ENCODE measurements at places on chromosomes 2 and 18.

DNA sequence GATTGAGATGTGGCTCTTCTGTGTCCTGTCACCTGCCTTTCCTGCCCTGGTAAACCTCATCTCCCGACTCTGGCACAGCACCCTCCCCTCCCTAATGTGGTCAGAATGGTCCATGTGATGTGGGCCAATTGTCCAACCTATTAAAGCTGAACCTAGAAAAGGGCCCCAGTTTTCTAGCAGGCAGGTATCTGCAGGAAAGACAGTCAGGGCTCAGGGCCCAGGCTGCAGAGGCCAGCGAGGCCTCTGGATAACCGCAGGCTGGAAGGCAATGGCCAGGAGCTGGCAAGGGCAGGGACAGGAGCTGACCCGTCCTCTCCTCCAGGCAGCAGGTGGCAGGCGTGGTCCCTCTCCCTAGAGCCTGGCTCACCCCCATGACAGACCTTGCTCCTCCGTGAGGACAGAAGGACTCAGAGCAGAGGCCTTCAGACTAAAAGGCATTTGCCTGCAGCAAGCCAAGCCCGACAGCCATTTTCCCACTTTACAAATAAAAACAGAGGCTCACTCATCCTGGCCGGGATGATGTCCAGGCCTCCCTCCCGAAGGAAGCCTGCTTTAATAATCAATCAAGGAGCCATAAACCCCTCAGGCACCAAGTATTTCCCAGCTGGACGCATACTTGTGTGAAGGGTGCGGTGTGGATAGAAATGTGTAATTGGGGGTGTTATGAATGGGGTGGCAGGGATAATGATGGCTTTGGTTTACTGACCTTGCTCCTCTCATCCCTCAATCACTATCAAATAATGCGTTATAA lies 107.1 kb downstream of the TWIST2 start:
- DNase-seq = no peak

- DNase-seq = no peak
Observed at GRCh38 chr2:101464841-101465240, 10.1 kb downstream of the RFX8 start.

GRCh38 chr2:189393440-189394111 lies 47.7 kb upstream of the WDR75 start:
- DNase-seq = no peak

DNA sequence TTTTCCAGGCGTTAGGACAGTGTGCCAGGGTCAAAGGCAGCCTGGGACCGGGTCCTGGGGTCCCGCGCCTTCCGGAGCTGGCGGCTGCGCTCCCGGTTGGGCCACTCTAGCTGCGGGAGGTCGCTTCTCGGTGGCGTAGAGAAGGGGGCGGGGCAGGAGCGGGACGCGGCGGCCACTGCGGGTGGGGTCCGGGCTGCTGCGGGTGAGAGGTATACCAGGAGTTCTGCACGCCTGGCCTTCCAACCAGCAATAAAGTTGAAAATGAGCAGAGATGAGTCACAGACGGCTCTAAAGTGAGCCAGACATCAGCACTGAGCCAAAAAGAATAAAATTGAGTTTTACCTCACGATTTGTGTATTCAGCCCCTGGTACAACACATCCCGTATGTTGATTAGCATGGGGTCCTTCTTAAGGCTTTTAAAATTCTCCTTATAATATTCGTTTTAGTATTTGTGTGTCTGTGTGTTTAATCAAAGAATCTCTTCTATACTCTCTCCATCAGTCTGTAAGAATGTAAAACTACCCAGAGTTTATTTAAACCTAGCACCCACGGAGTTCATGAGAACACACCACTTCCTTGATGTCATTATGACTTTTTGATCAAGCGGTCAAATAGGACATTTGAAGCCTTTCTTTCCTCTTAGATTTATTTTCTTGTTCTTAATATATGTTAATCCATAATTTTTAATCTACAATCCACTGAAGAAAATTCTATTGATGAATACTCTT lies at the start of gene C1GALT1C1L:
TSS of gene C1GALT1C1L (minus strand) at position 108 of the 729 bp plus-strand sequence. CDS start at position 1, 107 bp downstream.
- no peak for DNase-seq

DNA sequence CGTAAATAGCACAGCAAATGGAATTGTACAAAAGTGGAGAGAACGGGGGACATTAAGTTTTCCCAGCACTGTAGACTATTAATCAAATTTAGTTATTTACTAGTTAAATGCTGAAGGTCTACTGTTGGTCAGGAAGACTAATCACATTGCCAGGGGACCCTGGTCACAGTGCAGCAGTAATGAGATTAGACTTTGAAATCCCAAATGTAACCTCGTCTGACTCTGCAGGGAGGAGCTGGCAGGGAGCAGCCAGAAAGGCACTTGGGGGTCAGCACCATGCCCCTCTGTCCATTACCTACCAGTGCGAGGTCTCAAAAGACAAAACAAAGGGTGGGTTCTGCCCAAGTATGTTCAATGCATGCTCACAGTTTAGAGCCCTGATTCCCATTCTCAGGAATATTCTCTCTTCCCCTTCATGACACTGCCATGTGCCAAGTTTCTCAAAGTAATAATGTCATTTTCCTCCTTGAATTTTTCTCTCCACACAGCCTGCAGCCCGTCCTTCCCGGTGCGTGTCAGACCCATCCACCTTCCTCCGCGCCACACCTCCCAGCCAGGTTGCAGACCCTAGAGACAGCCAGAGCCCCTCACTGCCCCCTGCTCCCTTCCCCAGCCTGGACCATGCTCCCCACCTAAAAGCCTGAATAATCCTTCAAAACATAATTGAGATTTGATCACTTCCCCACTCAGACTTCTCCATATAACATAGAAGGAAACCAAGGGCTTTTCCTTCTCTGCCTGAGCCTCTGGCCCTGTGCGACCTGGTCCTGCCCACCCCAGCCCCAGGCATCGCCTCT lies 52.5 kb downstream of the TMEM18 start:
- DNase-seq = no peak

DNA sequence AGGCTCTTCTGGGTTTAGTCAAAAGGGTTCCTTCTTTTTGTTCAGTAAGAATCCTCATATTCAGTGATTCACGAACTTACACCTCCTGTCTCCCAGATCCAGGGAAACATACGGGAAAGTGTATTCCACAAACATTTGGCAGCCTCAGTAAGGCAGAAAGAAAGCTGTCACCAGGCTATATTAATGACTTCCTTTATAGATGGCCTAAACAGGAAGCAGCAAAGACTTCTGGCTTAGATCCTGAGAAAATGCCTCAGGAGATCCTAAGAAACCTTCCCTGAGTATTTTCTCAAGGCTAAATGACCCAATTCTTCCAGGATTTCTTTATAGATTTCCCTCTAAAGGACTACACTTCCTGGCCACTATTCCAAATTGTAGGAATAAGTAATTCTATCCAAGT lies 1995.5 kb upstream of the CELF4 start:
- DNase-seq = no peak

- DNase-seq = no peak
Observed at GRCh38 chr2:85933753-85934594, 45.2 kb upstream of the ST3GAL5 start.

DNA sequence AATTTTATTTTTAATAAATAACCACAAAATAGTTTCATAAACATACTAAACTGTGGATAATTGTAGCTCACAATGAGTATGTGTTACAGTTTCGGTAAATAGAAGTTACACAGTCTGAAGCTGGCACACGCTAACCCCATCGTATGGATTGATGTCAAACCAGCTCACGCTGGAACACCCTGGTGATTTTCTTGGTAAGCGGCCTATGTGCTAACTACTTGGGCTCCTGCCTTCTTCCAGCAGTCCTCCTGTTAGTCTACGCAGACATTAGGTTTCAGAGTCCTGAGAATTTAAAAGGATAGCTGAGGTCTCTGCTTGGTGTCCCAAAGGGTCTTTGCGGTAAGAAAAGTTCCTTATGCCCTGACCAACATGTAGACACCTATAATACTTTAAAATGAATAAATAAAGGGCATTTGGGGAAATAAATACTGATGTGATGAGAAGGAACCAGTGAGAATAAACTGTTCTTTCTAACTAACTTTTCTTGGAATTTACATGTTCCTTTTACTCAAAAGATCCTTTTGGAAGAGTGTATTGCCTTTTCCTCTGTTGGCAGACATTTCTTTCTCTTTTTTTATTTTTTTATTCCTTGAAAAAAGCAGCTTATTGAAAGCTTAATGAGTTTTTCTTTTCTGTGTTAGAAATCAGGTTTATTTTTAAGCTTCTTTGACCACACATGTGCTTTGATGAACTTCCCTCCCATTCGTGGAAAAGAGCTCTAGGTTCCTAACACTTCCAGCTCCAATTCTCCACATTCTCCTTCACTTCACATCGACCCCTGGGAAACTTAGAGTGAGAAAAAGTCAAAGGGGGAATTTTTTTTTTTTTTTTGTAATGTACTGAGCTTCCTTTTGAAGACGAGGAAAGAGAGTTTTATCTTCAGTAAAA lies 322.2 kb downstream of the IRS1 start:
- no peak for DNase-seq

DNA sequence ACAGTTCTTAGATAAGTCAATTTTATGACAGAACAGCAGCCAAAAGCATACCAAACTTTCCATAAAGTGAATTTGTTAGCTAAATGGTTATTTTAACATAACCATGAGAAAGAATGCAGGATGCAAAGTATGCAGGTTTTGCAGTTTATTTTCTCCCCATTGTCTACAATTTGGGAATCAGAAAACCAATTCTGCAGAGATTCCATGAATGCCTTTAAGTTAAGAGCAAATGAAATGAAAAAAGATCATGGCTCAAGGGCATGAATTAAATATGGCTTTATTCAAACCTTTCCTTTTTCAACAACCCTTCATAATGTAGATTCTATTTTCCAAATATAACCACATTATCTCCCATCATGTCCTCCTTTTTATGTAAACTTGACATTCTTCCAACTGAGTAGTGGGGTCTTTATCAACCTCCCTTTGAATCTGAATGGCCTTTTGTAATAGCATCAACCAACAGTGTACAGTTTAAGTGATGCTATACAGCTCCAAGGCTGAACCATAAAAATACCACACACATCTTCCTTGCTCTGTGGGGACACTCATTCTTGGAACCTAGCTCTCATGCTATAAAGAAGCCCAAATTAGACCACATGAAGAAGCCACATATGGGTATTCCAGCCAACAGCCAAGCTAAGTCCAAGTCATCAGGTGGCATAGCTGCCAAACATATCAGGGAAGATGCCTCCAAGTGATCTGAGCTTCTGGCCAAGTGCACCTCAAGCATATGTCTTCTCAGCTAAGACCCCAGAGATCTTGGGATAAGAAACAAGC lies 49.8 kb downstream of the PIAS2 start:
- no peak for DNase-seq

GRCh38 chr2:11102466-11102865 lies 52.8 kb upstream of the SLC66A3 start:
- no peak for DNase-seq

- DNase-seq = no peak
Observed at GRCh38 chr2:215435280-215435869, 493 bp downstream of the FN1 start.

- no peak for DNase-seq
Observed at GRCh38 chr2:233656443-233656842, 15.3 kb upstream of the UGT1A9 start.

DNA sequence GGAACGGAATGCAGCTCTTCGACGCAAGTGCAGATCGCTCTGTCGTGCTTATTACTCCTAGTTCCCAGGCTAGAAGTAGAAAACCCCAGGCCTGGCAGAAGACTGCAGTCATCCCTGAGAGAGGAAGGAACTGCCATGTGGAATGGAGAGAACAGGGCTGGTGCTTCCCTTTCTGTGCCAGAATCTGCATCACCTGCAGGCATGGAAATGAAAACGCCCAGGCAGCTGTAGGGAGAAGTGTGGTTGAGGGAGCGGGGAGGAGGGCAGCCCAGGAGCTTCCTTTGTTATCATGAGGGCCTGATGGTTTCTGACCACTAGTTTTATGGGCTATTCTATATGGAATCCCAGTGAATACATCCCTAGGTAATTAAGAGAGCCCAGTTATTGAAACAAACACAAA lies 79.4 kb upstream of the SMIM21 start:
- DNase-seq = no peak

- no peak for DNase-seq
Observed at GRCh38 chr2:215503381-215503780, 67.5 kb upstream of the FN1 start.

- DNase-seq = no peak
Observed at GRCh38 chr2:157067562-157067961, 189.9 kb upstream of the GALNT5 start.

GRCh38 chr2:173150963-173151362 lies 75.3 kb downstream of the MAP3K20 start:
- DNase-seq = no peak

DNA sequence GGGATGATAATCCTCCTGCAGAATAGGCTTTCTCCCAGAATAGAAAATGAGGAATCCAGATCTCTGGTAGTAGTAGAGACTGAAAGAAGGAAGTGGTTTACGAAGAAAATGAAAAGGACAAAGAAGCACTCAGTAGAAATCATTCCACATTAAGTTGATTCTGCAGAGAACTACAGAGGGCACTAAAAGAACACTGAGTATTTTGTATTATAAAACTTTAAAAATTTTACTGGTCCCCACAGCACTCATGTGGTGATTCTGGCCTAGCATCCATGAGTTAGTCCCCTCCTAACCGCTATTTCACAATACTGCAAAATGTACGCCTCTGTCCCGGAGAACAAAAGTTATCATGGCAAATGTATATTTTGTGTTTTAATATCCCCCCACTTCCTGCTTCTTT lies 42.9 kb upstream of the SLC35F5 start:
- no peak for DNase-seq

DNA sequence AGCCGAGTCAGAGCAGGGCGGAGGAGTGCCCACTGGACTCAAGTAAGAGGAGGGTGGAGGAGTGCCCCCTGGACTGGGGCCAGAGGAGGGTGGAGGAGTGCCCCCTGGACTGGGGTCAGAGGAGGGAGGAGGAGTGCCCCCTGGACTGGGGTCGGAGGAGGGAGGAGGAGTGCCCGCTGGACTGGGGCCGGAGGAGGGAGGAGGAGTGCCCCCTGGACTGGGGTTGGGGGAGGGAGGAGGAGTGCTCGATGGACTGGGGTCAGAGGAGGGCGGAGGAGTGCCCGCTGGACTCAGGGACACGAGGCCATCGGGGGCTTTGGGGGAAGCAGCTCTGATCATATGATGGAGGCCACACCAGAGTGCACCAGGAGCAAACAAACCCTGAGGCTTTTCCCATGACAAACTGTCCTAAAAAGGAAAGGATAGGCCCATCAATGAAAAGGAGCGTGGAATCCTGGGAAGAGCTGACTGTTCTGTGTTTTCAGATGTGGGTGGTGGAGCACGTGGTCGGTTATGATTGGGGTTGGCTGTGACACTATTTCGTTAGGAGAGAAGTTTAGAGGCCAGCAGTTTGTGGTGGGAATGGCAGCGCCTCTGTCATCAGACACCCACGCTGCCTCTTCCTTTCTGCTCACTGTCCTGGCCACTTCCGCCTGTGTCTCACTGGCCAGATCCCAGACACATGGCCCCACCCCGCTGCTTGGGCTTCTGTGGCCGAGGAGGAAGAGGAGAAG lies 24.5 kb upstream of the HPCAL1 start:
- peak; percentile 30 for DNase-seq

- no peak for DNase-seq
Observed at GRCh38 chr2:133836691-133837345, 268.6 kb upstream of the NCKAP5 start.

DNA sequence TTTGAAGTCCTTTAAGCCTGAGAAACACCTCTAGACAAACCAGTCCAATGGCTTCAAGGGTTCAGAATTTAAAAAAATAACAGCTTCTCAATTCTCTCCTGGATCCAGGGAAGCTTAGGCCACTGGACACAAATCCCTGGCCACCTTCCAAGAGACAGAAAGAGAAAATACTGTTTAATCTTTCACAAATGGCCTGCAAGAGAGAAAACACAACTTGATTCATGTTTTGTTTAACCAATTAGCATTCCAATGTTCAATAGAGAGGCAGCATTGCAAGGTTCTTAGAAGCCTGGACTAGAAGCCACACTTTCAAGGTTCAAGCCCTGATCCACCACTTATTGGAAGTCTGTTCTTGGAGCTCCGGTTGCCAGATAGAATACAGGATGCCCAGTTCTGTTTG lies 109.0 kb upstream of the PARD3B start:
- no peak for DNase-seq

Measured in activated naive CD4-positive, alpha-beta T cell treated with Interleukin-2 at 50 U/mL for 16 hours (primary cell).